KBM-7 (cell line): ENCODE measurements at places on chromosomes 1 and 21.

DNA sequence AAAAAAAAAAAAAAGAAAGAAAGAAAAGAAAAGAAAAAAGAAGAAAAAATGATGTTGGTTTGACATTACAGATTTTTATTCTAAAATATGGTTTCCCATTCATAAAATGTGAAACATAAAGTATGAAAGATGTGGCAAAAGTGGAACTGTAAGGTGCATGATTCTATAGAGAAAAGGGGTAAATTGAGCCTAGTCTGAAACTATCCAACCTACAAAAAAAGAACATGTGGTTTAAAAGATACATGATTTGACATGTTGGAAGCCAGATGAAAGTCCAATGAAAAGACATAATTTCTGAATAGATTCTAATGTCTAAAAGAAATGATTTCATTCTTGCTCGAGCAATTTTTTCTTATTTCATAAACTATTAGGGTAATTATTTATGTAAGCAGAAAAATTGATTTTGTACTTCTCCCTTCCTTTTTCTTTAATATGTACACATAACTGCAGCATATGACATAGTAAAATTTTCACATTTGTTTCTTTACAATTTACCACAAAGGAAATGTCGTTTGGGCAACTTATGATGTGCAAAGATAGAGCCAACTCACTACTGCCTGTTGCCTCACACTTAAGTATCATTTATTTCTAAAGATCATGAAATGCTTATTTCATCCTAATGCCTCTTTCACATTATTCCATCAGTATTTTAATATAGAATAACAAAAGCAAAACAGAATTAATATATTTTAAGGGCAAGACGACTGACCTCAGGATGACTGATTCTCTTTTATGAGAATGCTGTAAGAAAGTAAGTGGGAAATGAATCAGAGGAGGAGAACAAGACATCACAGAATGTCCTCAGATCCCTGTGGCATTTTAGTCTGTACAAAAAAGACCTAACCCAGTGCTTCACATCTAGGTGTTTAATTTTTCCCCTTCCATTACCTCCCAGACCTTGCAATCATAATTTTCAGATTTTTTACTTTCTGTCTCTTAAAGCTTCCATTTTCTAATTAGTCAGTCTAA, 165.8 kb upstream of the HMCN1 start:
- no peak for DNase-seq

- DNase-seq, result no peak
Measured at GRCh38 chr1:235047331-235047871, 81.2 kb downstream of the TOMM20 start.

- no peak for DNase-seq
Measured at GRCh38 chr1:200958597-200958996, 63.9 kb downstream of the INAVA start.

DNA sequence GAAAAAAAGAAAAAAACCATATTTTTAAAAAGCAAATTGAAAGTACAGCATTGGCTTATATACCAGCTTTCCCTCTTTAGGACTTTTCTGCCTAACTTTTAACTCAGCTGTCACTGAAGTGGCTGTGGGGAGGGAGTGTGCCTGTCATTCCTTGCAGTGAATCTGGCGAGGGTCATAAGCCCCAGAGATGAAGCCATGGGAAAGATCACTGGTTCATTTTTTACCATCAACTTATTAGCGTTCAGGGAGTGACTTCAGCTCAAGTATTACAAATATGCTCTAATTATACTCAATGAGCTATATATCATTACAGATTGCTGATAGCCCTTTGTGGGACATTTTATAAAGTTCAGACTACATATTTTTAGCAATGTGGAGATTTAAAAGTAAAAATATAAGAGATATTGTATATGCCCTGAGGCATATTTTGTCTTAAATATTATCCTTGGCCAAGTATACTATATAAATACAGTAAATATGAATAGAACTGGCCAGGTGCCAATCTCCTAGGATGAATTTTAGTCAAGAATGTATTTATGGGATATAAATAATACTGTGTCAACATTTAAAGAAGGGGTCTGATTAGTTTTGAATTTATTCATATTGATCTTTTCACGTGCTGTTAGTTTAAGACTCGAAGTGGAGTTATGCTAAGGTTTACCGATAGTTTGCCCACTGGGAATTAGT, 4.4 kb downstream of the TGFB2 start:
- DNase-seq, result no peak

GRCh38 chr1:12184008-12184681, 17.4 kb downstream of the TNFRSF1B start:
- DNase-seq, result peak; percentile 89

DNA sequence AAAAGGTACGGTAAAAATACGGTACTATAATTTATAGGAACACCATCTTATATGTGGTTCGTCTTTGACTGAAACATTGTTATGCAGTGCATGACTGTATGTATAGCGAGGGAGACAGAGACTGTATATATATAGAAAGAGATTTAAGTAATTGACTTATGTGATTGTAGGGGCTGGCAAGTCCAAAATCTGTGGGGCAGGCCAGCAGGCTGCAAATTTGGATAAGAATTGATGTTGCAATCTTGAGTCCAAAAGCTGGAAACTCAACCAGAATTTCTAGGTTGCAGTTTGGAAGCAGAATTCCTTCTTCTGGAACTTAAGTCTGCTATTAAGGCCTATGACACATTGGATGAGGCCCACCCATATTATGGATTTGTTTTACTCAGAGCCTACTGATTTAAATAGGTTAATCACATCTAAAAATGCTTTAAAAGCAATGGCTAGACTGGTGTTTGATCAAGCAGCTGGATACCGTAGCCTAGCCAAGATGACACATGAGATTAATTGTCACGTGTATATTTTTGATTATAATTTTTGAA, 42.0 kb downstream of the LAMC1 start:
- no peak for DNase-seq

- DNase-seq, result no peak
Measured at GRCh38 chr1:43908858-43909257, 24.7 kb upstream of the ARTN start.

GRCh38 chr1:115198938-115199337, 109.6 kb upstream of the TSPAN2 start:
- no peak for DNase-seq

GRCh38 chr1:8574985-8575384, 242.5 kb downstream of the RERE start:
- no peak for DNase-seq

DNA sequence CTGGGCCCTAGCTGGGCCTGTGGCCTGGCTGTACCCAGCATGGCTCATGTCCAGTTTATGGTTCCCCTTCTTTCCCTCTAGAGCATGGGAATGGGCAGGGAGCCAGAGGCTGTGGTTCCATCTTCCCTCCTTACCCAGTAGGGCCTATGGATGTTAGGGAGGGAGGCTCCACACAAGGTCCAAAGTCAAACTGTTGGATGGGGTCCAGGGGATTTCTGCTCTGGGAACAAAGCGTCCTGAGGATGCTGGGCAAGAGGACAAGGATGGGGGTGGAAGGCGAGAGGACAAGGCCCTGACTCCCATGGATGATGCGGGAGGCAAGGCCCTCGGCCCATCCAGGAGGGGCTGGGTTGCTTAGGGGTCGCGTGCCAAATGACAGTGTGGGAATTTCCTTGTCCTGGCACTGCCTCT, 17.3 kb downstream of the CSF1 start:
- no peak for DNase-seq

DNA sequence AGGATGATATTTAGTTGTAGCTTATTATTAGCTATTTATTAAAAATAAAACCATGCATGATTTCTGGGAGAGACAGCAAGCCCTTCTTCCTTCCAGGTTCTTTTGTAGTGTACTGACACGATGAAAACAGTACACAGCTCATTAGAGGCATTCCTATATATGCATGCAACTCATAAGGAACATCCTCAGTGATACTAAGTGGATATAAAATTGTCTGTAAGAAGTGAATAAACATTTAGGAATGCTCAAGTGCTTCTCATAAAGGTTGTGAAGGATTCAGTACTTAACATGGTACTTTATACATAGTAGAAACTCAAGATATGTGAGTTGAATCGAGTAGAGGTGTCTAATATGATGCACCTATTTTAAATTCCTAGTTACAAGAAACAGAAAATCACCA, 287.7 kb downstream of the SDCCAG8 start:
- DNase-seq, result no peak

- peak; percentile 64 for DNase-seq
Measured at GRCh38 chr1:118960026-118960561, 28.0 kb downstream of the TBX15 start.

DNA sequence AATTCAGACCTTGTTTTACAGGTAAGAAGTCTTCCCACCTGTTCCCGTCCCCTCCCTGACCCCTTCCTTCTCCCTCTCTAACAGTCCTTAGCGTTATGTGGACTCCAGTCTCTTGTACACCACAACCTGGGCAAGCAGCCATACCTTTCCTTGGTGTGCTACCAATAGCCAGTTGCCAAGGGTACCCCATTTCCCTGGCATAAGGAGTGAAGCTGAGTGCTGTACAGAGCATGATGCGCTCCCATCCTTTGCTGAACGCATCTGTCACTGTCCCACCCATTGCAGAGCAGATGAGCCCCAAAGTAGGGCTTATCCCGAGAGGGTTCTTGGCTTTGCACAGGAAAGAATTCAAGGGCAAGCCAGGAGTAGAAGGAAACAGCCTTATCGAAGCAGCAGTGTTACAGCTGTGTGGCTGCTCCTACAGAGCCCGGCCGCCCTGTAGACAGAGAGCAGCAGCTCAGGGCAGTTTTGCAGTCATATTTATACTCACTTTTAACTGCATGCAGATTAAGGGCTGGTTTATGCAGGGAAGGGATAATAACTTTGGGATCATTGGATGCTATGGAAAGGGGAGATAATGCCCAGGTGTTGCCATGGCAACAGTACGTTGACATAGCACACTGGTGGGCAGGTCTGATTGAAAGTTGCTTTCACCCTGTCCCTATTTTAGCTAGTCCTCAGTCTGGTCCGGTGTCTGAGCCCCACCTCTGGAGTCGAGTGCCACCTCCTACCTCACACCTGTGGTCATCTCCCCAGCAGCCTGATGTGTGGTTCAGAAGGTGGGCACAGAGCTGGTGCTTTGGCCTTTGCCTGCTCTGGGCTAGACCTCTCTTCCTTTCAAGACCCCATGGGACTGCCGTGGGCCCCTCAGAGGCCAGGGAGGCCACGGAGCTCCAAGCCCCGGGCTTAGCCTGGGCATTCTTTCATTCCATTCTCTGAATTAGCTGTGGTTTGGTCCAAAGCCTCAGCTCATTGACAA, 5.1 kb downstream of the FHAD1 start:
- DNase-seq, result no peak
